Fibroblast of upper back skin (primary cell): ENCODE measurements at places on chromosomes 5 and 9.
A peak's percentile ranks its signal among the peaks of the same experiment; 100 is the strongest.

- DNase-seq: peak; percentile 82
Measured at GRCh38 chr5:153952893-153953292, 85.8 kb downstream of the FAM114A2 start.

- DNase-seq: no peak
Measured at GRCh38 chr9:84493284-84493947, 152.9 kb upstream of the SLC28A3 start.

DNA sequence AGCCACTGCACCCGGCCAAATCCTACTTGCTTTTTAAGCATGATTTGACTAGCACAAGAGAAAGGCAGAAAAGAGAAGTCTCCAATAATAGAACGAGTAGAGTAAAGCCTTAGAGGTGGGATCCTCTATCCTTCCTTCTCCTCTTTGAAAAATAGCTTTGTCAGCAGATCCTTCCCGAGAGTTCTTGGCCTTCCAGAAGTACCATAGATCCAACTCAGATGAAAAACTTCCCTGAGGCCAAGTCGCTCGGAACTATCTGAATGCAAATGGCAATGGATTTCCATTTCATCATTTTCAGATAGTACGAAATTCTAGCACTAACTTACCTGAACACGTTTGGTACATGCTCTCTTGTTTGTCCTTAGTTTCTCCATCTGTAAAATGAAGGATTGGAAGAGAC, 52.0 kb upstream of the SLIT3 start:
- DNase-seq: no peak

- peak; percentile 70 for DNase-seq
Measured at GRCh38 chr9:70587201-70587600, 172.7 kb upstream of the KLF9 start.

DNA sequence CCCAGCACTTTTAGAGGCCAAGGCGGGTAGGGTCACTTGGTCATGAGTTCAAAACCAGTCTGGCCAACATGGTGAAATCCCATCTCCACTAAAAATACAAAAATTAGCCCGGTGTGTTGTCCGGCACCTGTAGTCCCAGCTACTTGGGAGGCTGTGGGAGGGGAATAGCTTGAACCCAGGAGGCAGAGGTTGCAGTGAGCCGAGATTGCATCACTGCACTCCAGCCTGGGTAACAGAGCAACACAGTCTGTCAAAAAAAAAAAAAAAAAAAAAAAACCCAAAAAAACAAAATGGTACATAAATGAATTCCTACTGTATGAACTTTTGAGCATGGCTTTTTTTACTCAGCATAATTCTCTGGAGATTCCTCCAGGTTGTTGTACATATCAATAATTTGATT, 37.6 kb upstream of the PCAT7 start:
- no peak for DNase-seq

DNA sequence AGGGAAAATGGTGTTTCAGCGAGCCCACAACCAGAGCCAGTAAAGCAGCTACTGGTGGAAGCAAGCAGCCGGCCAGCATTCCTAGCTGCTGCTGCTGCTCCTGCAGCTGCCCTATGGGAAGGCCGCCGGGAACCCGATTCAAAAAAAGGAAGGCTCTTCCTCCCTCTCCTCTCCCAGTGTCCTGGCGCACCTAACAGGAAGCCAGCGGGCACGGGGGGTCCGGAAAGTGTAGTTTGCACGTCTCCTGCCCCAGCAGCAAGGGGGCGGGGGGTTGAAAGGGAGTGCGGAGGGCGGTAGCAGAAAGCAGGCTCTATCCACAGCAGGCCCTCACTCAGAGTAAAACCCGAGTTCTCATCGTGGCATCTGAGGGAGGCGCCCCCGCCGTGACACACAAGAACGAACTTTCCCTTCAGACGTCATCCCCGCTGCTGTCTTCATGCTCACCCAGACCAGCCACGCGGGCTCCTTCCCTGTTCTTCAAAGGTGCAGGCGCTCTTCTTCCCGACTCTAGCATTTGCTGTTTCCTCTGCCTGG, 16.5 kb downstream of the GRXCR2 start:
- DNase-seq: peak; percentile 62

DNA sequence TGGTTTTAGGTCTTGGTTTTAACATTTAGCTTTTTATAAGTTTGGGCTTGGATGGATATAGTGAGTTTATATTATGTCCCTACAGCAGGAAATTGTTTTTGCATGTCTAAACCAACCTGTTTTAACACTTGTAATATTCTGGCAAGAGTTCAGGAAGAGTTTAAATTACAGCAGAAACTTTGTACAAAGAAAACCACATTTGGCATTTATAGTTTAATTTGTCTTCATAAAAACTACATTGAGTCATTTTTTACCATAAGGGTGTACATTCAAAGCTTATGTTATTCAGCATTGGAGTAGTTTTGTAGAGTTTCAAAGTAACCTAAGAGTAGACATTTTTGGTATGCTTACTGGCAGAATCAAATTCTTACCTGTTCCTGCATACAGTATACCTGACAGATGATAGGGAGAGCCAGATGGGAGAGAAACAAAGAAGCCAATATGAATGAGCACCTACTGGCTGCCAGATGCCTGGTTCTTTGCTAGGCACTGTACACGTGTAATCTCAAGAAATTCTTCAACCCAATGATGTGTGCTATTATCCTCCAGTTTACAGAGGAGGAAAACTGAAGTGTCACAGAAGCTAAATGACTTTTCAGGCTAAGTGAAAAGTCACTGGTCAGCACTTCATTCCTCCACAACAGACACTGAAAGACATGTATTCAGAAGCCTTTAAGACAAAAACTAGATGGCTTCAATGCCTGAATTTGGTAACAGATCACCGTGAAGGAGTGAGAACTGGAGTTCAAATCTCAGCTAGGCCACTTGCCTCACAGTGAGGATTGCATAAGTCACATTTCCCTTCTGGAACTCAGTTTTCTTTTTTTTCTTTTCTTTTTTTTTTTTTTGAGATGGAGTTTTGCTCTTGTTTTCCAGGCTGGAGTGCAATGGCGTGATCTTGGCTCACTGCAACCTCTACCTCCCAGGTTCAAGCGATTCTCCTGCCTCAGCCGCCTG, 25.9 kb upstream of the ECM2 start:
- DNase-seq: peak; percentile 85

- DNase-seq: peak; percentile 65
Measured at GRCh38 chr5:59596586-59597350, 296.8 kb downstream of the PDE4D start.

GRCh38 chr5:145531038-145531734, 304.0 kb downstream of the PRELID2 start:
- peak; percentile 88 for DNase-seq

DNA sequence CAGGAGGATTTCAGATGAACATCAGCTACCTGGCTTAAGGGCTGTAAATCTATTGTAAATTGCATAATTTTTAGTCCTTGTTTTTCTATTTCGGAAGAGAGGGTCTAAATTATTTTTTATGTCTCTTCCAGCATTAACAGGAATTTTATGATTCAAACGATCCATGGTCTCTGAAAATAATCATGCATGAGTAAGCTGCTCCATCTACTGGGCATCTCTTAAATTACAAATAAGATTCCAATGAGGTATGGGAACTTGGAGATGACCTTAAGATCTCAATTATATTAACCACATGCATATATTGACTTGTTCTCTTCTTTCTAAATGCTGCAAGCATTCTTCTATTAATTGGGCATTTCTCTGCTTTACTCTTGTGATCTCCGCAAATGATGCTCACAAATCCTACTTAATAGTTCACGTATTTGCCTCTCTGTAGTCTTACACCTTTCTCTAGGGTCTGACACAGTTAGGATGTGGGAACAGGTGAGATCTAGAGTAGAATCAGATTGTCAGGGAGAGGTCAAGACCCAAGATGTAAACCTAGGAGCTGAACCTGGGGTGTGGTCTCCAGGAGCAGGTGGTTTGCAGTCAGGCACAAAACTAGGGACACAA, 86.9 kb downstream of the NUDT12 start:
- peak; percentile 59 for DNase-seq

- DNase-seq: no peak
Measured at GRCh38 chr5:61678966-61679365, 346.9 kb downstream of the ZSWIM6 start.

DNA sequence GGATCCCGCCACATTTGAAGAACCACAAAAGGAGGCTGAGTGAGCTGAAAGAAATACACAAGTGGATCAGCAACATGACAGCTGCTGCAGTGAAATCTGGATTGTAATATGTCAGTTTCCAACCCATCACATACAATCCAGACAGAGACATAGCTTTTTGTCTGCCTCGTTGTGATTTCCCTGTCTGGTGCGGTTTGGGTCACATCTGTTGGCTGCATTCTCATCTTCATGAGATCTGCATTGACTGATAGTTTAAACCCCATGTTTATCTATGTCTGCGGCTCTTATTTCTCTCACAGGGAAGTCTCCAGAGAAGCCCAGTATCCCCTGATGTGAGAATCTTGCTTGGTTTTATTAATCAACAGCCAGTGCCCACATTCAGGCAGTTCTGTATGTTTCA, 403.1 kb upstream of the ZNF608 start:
- peak; percentile 92 for DNase-seq

- peak; percentile 43 for DNase-seq
Measured at GRCh38 chr9:131633491-131634031, 88.2 kb downstream of the PRRT1B start.

DNA sequence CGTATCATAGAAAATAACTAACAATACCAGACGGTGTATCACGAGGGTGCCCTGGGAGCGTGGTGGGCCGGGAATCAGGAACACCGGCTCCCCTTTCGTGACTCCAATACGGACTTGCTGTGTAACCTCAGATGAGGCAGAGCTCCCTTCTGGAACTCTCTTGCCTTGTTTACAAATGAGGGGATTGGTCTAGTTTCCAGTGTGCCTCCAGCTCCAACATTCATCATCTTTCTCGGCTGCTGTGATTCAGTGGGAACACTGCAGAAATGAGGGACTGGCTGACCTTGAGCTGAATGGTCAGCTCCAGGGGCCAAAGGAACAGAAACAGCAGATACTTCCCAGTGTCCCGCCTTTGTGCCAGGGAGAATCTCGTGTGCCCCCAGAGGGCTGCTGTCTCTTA, 22.6 kb upstream of the TGFBI start:
- peak; percentile 84 for DNase-seq

DNA sequence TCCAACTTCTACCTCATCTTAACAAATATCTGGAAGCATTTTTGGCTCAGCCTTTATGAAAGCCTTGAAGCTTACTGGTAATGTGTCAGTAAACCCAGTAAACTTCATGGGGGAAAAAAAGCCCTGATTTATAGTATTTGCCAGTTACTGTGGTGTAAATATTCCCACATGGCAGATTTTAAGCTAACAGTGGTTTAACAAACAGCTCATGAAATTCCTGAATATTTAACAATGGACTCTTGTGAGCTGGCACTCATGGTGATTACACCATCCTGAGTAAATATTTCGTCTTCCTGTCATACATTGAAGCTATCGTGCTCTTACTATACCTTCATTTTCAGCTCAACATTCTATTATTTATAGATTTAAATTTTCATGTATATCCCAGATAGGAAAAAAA, 57.0 kb upstream of the ACOT12 start:
- peak; percentile 20 for DNase-seq

GRCh38 chr5:141697586-141697985, 15.6 kb upstream of the ARAP3 start:
- no peak for DNase-seq
